ENCODE measurements at places on chromosomes 2 and 18.

DNA sequence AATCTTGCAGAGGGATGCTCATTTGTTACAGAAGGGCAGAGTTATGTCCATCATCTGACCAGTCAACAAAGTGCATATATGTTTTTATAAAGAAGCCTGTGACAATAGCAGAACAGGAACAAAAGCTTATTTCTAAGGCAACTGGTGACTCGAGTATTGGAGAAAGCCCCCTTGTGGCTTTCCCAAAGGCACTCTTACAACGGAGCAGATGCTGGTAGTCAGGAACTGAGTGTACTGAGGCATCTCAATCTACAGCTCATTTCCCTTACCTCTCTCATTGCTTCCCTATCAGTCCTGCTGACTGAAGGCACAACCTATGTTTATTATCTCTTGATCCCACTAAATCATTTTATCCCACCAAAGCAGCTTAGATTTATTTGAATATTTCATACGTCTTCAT lies 557.1 kb upstream of the CHAC2 start:
- no peak for DNase-seq

- no peak for DNase-seq
Observed at GRCh38 chr2:97969081-97970067, 26.4 kb downstream of the TMEM131 start.

- DNase-seq = no peak
Observed at GRCh38 chr2:15189216-15189615, 371.9 kb downstream of the NBAS start.

DNA sequence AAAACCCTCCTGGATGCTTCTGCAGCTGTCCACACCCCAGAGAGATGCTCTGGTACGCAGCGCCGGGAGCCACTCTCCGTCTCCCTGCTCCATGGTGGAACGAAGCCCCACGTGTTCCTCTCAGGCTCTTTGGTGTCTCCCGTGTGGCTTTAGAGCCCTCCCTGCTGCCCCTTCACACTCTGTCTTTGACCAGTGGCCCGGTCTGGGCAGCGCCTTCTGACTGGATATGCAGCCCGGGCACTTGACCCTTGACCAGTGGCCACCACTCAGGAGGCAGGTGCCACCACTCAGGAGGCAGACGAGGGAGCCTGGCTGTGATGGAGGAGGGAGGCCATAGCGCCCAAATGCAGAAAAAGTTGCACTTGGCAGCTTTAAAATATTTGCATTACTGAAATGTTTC lies 214.5 kb upstream of the SALL3 start:
- no peak for DNase-seq

- no peak for DNase-seq
Observed at GRCh38 chr2:101401906-101402305, 14.6 kb upstream of the CREG2 start.

GRCh38 chr2:236715077-236715476 lies 145.5 kb downstream of the ACKR3 start:
- DNase-seq = no peak

- no peak for DNase-seq
Observed at GRCh38 chr2:206824087-206824618, 58.7 kb downstream of the FASTKD2 start.

- no peak for DNase-seq
Observed at GRCh38 chr18:74303936-74304335, 11.7 kb upstream of the C18orf63 start.

- DNase-seq = no peak
Observed at GRCh38 chr18:34583895-34584294, 126.2 kb upstream of the DTNA start.

- DNase-seq = no peak
Observed at GRCh38 chr2:24174851-24175277, at the start of gene FAM228A. Gene FAM228A, plus strand, starts transcription at chr2:24175053. Its CDS starts 428 bp downstream, at chr2:24175481.

DNA sequence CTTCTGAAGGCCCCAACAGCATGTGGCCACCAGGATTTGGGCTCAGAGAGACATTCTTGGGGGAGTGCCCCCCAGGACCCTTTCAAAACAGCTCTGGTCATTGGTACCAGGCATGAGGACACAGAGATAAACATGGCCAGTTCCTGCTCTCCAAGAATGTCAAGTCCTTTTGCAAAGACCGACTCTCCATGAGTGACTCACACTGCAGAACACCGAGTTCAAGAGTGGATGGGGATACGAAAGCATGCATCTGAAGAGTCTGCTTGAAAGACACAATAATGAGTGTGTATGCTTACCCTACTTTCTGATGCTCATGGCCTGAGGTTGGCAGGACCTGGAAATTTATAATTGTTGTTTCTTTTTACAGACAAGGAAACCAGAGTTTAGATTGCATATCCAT lies 450.6 kb downstream of the TSN start:
- no peak for DNase-seq

All from stimulated activated CD8-positive, alpha-beta memory T cell treated with anti-CD3 and anti-CD28 coated beads, Interleukin-12 subunit alpha, Interleukin-12 subunit beta, amount 100 ng/mL, for 4 hours (primary cell).